ENCODE measurements at places on chromosomes 16 and 17. TPM values are rescaled to one million over a fixed set of nuclear protein-coding genes. Genes with fewer than 3 reads are reported as not detected.

Gene CA10
- total RNA-seq = 0.89 TPM

Gene KLHL11
- total RNA-seq = 25.8 TPM

Gene ENPP7
- not detected for total RNA-seq

Gene SEZ6L2
- total RNA-seq = 2.9 TPM

Gene SCGB1C2
- total RNA-seq = not detected

Gene BAHCC1
- 9.5 TPM for total RNA-seq

Gene CD300E
- total RNA-seq = 1.2 TPM

Gene UBFD1
- total RNA-seq = 31.9 TPM

Gene RSKR
- total RNA-seq = 13.9 TPM

Gene TBC1D3I
- total RNA-seq = not detected

Gene IGFBP4
- 73.4 TPM for total RNA-seq
